ENCODE measurements at places on chromosomes 5 and 9.

- H3K27me3 ChIP-seq, result no peaks in the 10 kb centered on the region
- H3K4me3 ChIP-seq, result no peak overlapping the region
- no peaks in the 10 kb centered on the region for H3K36me3 ChIP-seq
- H3K27ac ChIP-seq, result no peak overlapping the region
- DNase-seq, result no peak
- no peaks in the 10 kb centered on the region for H3K4me1 ChIP-seq
These were observed 54.0 kb upstream of the NTRK2 start for GRCh38 chr9:84615544-84615943.

DNA sequence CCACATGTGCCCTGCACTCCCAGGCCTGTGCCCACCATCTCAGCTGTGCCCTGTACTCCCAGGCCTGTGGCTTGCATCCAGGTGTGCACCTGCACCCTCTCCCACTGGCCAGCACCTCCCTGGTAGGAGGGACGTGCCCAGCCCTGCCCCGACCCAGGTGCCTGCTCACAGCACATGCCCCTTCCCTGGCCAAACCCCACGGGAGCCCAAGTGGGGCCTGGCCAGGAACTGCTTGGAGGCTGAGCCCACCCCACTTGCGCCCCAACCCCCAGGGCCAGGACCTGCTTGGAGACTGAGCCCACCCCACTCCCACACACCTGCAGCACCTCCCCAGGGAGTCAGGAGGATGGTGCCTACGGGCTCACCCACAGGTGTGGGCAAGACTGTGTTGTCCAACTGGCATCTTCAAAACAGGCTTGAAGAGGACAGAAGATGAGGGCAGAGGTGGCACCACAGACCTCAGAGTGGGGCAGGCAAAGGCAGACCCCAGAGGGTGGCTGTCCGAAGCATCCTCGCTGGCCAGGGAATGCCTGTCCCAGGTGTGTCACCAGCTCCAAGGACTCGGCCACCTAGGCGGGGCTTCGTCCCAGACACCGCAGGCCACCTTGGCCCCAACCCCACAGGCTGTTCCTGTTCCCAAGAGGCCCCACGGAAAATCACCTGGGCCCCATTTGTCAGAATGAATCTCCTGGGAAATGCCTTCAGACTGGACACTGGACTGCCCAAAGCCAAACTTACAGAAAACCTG is 10.8 kb downstream of the ZDHHC11B start:
- no peak overlapping the region for H3K27ac ChIP-seq
- no peaks in the 10 kb centered on the region for H3K4me1 ChIP-seq
- no peaks in the 10 kb centered on the region for H3K36me3 ChIP-seq
- no peaks in the 10 kb centered on the region for H3K27me3 ChIP-seq
- no peak overlapping the region for H3K4me3 ChIP-seq

- no peak overlapping the region for H3K27ac ChIP-seq
- H3K4me3 ChIP-seq, result no peak overlapping the region
- no peak for DNase-seq
- no peaks in the 10 kb centered on the region for H3K27me3 ChIP-seq
- no peaks in the 10 kb centered on the region for H3K36me3 ChIP-seq
These were observed 7.2 kb upstream of the SMIM32 start for GRCh38 chr5:136200130-136200529.

- H3K36me3 ChIP-seq, result no peaks in the 10 kb centered on the region
- DNase-seq, result peak; percentile 77
- H3K4me3 ChIP-seq, result no peak overlapping the region
- no peaks in the 10 kb centered on the region for H3K27me3 ChIP-seq
- no peak overlapping the region for H3K27ac ChIP-seq
These were observed 87.2 kb downstream of the PTTG1 start for GRCh38 chr5:160508780-160509361.

DNA sequence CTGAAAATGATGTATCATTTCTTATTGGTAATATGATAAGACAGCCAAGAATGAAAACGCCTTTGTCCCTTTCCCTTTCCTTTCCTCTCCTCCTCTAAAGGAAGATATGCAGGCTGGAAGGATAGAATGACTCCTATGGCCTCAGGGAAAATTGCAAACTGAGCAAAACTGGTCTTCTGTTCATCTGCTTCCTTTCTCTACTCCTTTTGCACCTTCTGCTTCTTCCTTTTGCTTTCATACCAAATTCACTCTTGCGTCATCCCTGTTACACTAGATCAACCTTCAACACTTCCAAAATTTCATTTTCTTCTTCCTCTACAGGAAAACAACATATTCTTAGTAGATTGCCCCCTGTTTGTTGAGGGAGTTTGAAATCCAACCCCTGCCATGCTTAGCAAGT is 234.1 kb downstream of the ADAMTS6 start:
- H3K36me3 ChIP-seq, result no peaks in the 10 kb centered on the region
- H3K4me1 ChIP-seq, result no peaks in the 10 kb centered on the region
- H3K27me3 ChIP-seq, result no peaks in the 10 kb centered on the region
- H3K27ac ChIP-seq, result no peak overlapping the region

- H3K27ac ChIP-seq, result no peak overlapping the region
- H3K36me3 ChIP-seq, result no peaks in the 10 kb centered on the region
- no peak overlapping the region for H3K4me3 ChIP-seq
- no peaks in the 10 kb centered on the region for H3K4me1 ChIP-seq
These were observed 139.3 kb upstream of the TLE4 start for GRCh38 chr9:79432485-79432884.

DNA sequence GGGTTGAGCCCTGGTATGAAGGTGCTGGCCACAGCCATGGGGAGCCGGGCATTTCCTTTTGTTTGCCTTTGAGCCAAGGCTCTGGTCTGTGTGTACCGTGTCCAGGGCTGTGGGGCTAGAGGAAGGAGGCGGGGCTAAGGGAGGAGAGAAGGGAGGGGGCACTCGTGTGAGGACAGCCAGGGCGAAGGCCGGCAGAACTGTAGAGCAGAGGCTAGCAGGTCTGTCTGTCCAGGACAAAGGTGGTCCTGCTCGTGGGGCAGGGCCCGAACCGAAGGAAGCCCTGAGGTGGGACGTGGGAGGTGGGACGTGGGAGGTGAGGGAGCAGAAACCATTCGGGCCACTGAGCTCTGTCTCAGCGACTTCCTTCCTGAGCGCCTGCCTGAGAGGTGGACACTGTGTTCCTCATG is 41.3 kb upstream of the TESK1 start:
- H3K4me3 ChIP-seq, result no peak overlapping the region
- H3K27me3 ChIP-seq, result no peaks in the 10 kb centered on the region
- no peak for DNase-seq
- no peaks in the 10 kb centered on the region for H3K36me3 ChIP-seq
- H3K4me1 ChIP-seq, result no peaks in the 10 kb centered on the region
- no peak overlapping the region for H3K27ac ChIP-seq

DNA sequence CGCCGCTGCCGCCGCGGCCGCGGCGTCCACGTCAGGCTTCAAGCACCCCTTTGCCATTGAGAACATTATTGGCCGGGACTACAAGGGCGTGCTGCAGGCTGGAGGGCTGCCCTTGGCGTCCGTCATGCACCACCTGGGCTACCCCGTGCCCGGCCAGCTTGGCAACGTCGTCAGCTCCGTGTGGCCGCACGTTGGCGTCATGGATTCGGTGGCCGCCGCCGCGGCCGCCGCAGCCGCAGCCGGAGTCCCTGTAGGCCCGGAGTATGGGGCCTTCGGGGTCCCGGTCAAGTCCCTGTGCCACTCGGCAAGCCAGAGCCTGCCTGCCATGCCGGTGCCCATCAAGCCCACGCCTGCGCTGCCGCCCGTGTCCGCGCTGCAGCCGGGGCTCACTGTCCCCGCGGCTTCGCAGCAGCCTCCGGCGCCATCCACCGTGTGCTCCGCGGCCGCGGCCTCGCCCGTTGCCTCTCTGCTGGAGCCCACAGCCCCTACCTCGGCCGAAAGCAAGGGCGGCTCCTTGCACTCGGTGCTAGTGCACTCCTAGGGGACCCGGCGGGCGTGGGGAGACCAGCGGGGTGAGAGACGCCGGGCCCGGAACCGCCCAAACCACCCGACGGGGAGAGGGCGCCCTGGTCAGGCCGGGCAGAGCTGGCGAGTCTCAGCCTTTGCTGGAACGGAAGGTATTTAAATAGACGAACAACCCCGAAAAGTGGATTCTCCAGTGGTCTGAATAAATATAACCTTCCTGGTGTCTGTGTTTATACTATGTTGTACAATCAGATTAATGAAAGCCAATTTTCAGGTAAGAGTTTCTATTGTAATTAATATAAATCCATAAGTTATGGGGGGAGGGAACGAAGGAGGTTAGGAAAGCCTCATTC is 1.2 kb downstream of the FOXB2 start:
- no peak overlapping the region for H3K4me3 ChIP-seq
- H3K4me1 ChIP-seq, result no peaks in the 10 kb centered on the region
- H3K27me3 ChIP-seq, result peaks cover 40% of the 10 kb centered on the region
- no peaks in the 10 kb centered on the region for H3K36me3 ChIP-seq

DNA sequence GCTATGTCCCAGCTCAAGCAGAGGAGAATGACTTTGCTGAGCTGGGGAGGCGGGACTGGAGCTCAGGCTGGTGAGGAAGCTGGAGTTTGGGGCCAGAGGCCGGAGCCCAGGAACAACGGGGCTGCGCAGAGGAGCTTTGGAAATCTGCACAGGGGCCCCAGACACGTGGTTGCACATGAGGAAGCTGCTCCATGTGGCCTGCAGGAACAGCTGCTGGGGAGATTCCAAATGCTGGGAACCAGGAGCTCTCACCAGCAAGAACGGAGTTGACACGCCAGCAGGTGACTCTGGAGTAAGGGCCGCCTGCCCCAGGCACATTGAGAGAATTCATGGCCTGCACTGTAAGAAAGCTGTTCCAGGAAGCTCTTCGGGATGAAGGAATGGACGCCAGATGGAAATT is 91.0 kb downstream of the OLFM1 start:
- no peaks in the 10 kb centered on the region for H3K4me1 ChIP-seq
- no peak overlapping the region for H3K4me3 ChIP-seq
- H3K27me3 ChIP-seq, result no peaks in the 10 kb centered on the region
- H3K27ac ChIP-seq, result no peak overlapping the region
- H3K36me3 ChIP-seq, result no peaks in the 10 kb centered on the region

DNA sequence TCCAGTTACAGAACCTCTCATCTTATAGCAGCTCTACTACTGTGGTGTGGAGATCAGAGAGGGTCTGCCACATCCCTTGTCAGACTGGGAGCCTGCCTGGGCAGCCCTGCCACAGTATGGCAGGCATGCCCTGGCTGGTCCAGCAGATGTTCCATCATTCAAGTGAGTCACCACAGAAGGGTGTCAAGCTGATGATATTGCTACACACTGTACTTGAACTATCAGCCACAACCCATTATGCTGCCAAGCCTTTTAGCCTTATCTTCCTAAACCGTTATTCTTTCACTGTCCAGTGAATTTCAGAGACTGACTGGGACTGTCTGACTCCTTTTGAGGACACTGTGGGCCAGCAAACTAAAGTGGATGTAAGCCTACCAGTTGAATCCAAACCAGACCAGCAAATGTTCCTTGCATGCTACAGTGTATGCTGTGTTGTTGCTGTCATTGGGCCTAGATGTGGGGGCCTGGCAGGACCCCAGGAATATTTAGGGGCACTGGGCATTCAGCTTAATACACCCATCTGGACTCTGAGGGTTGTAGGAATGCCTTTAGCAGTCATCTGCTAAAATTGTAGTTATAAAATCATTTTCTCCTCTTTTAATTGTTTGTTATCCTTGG is 202.6 kb downstream of the NR3C1 start:
- DNase-seq, result no peak
- no peaks in the 10 kb centered on the region for H3K27me3 ChIP-seq
- no peak overlapping the region for H3K4me3 ChIP-seq
- no peak overlapping the region for H3K27ac ChIP-seq
- no peaks in the 10 kb centered on the region for H3K36me3 ChIP-seq

DNA sequence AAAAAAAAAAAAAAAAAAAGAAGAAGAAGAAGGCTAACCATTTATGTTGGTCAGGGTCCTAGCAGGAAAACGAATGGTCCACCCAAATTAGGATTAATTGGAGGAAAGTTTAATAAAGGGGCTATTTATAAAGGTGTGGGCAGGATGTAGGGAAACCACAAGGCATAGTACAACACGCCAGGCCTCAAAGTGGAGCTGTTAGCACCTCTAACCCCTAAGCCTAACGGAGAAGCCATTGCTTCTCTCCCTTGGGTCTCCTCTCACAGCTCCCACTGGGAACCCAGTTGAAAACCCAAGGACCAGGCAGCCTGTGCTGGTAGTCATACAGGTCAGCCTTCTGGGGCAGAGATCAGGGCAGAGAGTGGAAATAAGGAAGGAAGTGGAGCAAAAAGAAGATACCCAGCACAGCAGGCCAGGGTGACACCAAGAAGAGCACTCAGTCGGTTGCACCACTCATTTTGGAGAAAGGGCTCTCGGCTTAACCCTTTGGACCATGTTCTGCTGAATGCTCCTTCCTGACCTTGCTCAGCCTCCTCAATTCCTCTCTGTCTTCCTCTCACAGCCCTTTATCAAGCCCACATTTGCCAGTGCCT is 8.8 kb upstream of the GLIPR2 start:
- no peak for DNase-seq
- H3K4me3 ChIP-seq, result no peak overlapping the region
- H3K27me3 ChIP-seq, result no peaks in the 10 kb centered on the region
- H3K27ac ChIP-seq, result no peak overlapping the region

DNA sequence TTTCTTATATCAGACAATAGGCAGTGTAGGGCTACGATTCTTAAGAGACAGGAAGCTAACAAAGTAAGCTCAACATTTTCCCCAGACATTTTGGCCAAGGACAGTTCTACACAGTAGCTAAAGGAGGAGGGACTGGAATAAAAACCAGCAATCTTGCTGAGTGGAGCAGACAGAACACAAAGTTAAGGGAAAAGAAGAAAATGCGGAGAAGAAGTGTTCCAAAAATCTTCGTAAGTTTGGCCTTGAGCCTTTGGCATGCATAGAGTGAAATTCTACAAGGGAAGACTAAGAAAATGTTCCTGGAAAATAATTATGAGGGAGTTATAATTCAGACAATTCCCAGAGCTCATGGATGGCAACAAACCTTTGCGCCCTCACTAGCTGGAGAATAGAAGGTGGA is 748.0 kb upstream of the CTNND2 start:
- H3K27me3 ChIP-seq, result no peaks in the 10 kb centered on the region
- no peak overlapping the region for H3K4me3 ChIP-seq
- no peaks in the 10 kb centered on the region for H3K36me3 ChIP-seq
- DNase-seq, result no peak

DNA sequence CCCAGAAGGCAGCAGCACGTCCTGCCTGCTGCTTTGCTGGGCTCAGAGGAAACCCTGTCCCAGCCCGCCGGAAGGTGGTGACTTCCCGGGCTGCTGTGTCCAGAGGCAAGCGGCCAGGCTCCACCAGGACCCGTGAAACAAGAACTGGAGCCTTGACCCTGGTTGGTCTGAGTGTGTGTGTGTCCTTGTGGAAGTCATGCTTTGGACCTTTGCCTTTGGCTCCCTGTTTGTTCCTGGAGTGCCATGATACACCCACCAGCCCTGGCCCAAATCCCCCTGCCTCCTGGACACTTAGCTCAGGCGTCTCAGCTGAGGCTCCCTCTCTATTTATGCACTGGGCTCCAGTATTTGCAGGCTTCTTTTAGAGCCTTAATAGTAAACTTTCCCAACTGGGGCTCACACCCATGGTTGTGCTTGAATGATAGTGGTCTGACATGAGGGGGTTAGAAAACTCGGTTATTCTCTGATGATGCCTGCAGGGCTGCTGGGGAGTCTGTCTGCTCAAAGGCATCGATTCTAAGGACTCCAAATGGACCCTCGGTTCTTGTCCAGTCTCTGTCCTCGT is 72.2 kb downstream of the C9orf50 start:
- no peak for DNase-seq
- H3K4me3 ChIP-seq, result no peak overlapping the region
- no peaks in the 10 kb centered on the region for H3K4me1 ChIP-seq
- no peaks in the 10 kb centered on the region for H3K36me3 ChIP-seq
- H3K27me3 ChIP-seq, result peaks cover 6% of the 10 kb centered on the region

Measured in CD8-positive, alpha-beta memory T cell (primary cell).